CD8-positive, alpha-beta memory T cell (primary cell): ENCODE measurements at places on chromosomes 11 and 22.

- DNase-seq: peak; percentile 10
These were observed 18.6 kb downstream of the PPP6R2 start for GRCh38 chr22:50361688-50362087.

- DNase-seq: no peak
These were observed 22.6 kb upstream of the OR56B1 start for GRCh38 chr11:5713695-5714094.

- no peak for DNase-seq
These were observed 492.6 kb upstream of the CADM1 start for GRCh38 chr11:115996808-115997188.

DNA sequence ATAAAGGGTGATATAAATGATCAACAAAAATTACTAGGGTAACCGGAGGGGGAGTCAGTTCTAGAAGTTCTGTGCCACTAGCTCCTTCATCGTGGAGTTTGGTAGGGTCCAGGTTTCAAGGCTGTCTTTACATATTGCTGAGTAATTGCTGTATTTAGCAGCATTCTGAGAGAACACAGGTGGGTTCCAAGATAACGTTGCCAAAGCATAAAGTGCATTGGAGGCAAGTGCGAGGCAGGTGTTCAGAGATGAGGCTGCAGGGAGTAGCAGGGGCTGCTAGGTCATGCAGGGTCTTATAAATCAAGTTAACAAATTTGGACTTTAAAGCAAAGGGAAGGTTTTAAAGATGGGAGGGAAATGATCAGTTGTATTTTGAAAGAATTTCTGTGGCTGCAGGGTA lies 17.8 kb downstream of the SGSM3 start:
- no peak for DNase-seq

DNA sequence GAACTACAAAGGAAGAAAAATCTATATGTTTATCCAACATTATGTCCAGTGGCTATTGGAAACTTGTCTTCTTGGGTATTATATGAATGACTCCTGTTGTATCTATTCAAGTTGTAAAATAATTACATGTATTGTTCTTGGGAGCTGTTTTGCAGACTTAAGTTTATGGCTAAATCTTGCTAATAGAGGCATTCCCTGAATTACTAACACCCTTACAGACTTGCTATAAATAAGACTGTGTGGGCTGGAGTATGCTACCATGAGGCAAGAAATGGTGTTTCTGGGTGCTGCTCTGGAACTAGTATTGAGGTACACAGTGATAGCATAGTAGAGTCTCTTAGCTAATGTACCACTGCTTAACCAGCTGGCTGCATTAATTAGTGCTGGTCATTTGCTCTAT lies 155.1 kb downstream of the HIPK3 start:
- DNase-seq: no peak

DNA sequence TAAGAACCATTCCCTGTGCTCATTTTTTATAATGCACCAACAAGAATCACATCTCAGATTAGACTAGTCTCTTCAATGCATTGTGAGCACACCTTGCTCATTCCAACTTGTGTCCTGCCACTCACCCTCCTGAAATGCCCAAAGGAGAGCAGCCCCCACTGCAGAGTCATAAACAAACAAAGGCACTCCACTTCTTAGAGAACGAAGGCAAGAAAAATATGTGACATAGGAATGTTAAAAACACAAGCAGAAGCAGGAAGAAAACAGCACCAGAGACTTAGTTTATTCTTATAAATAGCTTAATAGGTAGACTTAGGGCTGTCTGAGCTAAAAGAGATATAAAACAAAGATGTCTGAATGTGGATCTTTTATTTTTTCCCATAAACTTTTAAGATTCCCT lies 57.2 kb downstream of the GUCY1A2 start:
- DNase-seq: no peak

DNA sequence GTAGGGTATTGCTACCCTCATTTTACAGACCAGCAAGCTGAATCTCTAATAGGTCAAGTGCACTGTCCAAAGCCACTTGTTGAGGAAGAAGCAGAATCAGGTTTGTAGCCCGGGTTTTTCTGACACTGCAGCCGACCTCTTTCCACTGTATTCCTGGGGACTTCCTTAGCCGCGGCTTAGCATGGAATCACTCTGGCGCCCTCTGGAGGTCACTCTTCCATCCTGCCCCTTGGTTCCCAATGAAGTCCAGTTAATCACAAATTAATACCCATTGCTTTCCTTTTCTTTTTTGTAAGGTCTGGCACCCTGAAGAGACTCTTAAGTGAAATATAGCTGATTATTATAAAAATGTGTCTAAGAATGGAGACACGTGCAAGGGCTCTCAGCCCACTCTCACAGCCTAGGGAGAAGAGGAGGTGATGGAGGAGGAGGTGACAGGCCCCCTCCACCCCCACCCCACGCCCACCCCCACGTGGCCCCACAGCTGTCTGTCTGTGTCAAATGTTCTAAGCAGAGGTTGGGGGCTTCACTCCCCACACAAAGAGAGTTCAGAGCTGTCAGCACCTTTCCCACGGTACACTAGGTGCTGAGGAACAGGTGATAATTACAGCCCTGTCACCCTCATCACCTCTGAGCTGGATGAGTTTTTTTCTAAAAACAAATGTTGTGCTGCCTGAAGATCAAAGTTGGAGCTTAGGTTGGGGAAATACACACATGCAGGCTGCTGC lies 57.7 kb upstream of the DRD2 start:
- DNase-seq: peak; percentile 16

- DNase-seq: no peak
These were observed 25.5 kb upstream of the GNB1L start for GRCh38 chr22:19879992-19880785.

DNA sequence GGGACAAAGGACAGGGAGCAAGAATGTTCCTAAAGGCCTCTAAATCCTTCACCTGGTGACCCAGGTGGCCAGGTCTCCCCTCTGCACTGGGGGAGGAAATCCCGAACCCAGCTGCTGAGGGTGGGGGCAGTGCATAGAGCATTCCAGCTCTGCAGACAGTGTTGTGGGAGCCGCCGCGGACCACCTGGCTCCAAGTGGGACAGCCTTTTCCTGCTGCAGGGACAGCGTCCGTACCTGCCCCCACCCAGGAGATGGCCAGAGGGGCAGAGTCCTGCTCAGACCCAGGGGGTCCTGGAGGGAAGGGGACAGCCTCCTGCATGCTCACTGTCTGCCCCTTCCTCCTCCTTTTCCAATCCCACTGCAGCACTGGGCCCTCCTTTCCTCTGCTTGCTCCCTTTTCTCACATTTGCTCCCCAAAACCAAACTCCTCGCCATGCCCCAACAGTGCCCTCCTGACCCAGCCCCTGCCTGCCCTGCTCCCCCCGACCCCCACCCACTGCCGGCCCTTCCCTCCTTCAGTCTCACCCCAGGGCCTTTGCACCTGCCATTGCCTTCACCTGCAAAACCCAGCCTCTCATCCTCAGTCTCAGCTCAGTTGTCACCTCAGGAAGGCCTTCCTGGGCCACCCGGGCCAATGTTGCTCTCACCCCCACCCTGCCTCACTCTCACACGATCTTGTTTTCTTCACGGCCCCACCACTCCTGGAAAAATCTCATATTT lies 12.8 kb downstream of the PNPLA5 start:
- DNase-seq: no peak

DNA sequence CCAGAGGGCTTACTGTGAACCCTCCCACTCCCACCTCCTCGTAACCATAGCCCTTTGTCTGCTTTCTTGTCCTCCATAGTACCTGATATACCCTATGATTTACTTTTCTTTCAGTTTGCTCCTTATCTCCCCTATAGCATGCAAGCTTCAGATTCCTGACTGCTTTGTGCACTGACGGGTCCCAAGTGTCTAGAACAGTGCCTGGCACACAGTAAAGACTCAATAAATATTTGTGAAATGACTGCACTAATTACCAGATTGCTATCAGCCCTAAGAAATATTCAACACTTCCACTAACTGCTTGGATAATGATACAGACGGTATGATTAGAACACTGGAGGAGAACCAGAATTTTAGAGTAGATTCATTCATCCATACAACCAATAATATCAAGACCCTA lies 33.0 kb downstream of the ISX start:
- no peak for DNase-seq

GRCh38 chr22:46622081-46622521 lies 1.9 kb downstream of the GRAMD4 start:
- DNase-seq: no peak

- no peak for DNase-seq
These were observed 12.5 kb upstream of the C1QTNF4 start for GRCh38 chr11:47606731-47607130.

GRCh38 chr11:70575396-70576060 lies 177.2 kb downstream of the CTTN start:
- DNase-seq: peak; percentile 42

DNA sequence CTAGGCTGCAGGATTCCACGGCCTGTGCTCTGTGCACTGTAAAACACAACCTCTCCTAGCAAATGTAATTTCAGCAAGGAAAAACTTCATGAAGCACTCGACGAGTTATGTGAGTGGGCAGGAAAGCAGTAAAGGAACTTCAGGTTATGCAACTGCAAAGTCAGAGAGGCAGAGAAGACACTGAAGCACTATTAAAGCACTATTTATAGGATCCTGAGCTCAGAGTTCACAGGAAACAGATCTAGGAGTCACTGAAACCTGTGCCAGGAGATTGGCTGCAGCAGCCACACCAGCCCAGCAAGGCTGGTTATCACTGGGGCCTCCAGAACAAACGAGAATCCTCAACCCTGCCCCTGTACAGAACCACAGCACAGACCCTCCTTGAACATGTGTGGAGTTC lies 2.5 kb downstream of the SMIM35 start:
- DNase-seq: no peak

GRCh38 chr11:108405706-108406105 lies 61.6 kb downstream of the C11orf65 start:
- DNase-seq: no peak

- peak; percentile 94 for DNase-seq
These were observed 3.9 kb downstream of the CD3D start for GRCh38 chr11:118338637-118339061.

DNA sequence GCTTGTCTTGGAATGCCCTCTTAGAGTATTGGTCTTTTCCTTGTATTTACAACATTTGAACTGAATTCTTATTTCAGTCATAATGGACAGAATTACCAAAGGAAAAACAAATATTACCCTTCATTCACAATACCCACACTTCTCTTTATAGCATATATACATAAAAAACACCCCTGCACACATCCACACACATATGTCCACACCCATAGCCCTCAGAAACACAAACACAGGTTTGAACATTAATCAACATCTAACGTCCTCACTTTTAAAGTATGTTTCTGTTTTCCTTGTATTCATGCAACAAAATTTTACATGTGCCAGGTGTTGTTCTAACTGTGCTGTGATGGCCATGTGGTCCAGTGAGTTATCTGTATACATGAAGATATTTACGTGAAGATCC lies 11.6 kb upstream of the NXPE2 start:
- no peak for DNase-seq

GRCh38 chr11:12075822-12076821 lies 34.3 kb upstream of the MICAL2 start:
- DNase-seq: no peak

- no peak for DNase-seq
These were observed 523.2 kb upstream of the TENM4 start for GRCh38 chr11:79963856-79964645.

GRCh38 chr11:100849901-100850235 lies 162.8 kb downstream of the ARHGAP42 start:
- no peak for DNase-seq

DNA sequence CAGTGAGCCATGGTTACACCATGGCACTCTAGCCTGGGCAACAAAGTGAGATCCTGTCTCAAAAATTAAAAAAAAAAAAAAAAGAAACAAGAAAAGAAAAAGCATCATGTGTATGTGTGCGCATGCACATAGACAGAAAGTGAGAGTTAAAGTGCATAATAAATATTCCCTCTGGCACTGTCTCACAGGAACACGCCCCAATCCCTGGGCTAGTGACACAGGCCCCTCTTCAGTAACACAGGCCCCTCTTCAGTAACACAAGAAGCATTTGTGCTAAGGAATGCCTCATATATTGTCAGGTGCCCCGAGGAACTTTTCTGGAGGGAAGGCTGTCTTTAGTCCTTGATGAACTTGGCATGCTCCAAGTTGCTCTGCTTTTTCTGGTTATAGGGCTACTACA lies 57.5 kb downstream of the RPL27A start:
- DNase-seq: no peak

DNA sequence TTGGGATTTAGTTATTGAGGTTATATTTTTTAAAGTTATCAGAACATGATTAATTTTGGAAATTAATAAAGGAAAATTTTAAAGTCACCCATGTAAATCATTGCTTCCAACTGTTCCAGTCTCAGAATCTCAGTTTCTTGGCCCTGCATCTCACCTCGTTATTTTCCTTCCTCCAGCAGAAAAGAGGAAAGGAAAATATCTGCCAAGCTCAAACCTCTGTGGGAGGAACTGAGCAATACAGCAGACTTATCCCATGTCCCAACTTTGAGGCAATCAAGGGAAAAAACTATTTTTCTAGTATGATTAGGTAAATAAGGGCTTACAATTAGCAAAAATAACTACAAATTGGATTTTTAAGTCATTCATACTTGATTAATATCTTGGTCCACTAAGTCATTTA lies 30.1 kb downstream of the ELMOD1 start:
- no peak for DNase-seq

DNA sequence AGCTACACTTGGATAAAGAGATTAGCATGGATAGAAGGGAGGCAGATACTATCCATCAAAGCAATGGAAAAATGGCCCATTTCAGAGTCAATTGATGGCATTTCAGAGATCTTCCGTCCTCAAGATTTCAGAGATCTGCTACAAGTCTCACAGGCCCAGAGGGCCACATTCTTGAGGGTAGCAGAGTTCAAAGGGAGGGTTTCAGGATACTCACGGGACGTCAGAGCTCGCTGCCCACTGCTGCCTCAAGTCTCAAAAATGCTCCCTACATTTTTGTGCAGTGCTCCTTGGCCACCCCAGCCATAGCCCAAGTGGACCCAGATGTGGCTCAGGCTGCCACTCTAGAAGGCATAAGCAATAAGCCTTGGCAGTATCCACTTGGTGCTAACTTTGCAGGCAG lies 24.9 kb downstream of the RTL6 start:
- DNase-seq: no peak

GRCh38 chr11:27679136-27680015 lies 20.9 kb downstream of the BDNF start:
- no peak for DNase-seq

DNA sequence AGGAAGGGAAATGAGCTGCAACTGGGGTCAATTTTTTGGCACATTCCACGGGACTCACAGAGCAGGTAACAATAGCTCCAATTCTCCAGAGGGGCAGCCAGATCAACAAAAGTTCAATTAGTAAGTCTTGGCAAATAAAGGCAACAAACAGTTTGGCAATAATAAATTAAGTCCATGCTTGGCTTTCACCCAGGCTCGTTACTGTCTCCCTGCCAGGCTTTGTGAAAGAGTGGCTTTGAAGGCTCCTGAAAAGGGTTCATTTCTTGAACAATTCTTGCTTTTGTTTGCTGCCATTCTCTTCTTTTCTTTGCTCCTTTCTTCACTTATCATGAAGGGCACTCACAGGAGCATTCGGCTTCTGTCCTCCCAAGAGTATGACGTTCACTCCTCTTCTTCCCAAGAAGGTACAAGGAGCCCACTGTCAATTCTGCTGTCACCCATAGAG lies 123.3 kb downstream of the APIP start:
- no peak for DNase-seq
